MV-4-11 (cell line): ENCODE measurements at places on chromosomes 2 and 18.

- DNase-seq: no peak
These were observed 39.1 kb upstream of the IGFBP2 start for GRCh38 chr2:216594081-216594480.

GRCh38 chr2:102025583-102026267 is 34.0 kb downstream of the IL1R2 start:
- peak; percentile 41 for DNase-seq

DNA sequence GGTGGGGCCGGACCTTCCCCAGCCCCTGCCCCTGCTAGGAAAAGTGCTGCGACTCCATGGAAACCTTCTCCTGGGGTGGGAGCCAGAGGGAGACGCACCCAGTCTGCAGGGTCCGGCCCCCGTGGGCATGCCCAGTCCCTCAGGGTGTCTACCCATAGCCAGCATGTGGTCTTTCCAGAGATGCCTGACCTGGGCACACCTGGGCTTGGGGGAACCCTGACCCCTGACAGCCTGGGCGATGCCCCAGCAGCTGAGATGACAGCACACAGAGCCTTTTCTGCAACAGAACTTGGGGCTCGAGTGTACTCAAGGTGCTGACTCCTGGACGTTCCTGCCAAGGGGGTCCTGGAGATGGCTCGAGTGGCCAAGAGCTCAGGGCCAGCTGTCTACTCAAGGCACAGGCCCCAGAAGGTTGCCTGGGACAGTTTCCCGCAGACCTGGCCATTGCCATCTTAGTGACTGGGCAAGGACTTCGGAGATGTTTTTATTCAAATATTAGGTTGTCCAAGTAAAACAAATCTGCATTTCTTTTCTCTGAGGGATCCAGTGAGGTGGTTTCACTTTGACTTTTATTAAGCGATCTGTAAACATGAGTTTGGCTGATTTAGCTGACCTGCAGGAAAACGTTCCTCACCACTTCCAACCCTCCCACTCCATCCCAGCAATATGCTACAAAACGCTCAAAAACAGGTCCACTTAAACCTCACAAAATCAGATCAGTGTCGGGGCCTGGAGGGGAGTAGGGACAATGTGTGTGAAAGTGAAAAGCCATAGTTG is 228.0 kb downstream of the EIPR1 start:
- DNase-seq: no peak

DNA sequence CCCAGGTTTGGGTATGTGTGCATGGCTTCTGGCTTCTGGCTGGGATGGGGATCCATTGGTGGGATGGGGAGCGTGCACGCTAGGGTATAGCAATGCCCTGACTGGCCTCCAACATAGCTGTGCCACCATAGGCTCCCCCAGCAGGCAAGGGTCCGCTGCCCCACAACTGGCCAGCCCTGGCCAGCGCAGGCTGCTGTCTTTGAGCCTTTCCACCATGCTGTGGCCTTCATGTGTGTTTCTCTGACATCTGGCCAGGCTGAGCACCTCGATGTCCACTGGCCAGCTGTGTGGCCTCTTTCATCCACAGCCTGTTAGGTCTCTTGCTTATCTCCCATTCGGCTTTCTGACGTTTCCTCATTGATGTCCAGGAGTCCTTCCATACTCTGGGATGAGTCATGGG is 231.3 kb downstream of the NDUFA10 start:
- no peak for DNase-seq

GRCh38 chr2:23578964-23579671 is 194.1 kb downstream of the KLHL29 start:
- DNase-seq: no peak

DNA sequence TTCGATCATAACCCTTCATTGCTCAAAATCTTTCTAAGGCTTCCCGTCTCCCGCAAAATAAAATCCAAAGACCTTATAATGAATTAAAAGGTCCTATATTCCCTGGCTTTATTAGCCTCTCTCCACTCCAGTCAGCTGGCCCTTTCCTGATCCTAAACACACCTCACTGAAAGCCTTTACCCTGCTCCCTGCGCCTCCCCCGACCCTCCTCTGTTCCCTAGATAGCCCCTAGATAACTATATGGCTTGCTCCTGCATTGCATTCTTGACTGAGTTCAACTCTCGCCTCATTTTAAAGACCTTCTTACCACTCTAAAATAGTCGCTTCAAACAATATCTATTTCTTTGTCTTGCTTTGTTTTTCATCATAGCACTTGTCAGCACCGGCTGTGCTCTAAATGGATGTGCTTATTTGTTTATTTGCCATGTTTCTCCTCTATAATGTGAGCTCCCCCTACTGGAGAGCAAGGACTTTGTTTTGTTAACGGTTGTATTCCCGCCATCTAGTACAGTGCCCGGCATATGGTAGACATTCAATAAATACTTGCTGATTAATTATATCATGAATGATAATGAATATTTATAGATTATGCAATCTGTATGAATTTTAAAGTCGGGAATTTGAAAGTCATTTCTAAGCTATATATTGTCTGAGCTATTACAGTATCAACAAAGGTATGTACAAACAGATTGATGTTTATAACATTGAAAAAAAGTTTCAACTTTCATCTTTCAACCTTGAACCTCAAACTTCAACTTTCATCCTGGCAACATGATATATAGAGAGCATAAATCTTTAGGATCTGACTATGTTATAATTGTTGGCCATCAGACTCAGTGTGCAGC is 32.4 kb upstream of the VIT start:
- peak; percentile 48 for DNase-seq
